ENCODE measurements at places on chromosomes 12 and 14.

DNA sequence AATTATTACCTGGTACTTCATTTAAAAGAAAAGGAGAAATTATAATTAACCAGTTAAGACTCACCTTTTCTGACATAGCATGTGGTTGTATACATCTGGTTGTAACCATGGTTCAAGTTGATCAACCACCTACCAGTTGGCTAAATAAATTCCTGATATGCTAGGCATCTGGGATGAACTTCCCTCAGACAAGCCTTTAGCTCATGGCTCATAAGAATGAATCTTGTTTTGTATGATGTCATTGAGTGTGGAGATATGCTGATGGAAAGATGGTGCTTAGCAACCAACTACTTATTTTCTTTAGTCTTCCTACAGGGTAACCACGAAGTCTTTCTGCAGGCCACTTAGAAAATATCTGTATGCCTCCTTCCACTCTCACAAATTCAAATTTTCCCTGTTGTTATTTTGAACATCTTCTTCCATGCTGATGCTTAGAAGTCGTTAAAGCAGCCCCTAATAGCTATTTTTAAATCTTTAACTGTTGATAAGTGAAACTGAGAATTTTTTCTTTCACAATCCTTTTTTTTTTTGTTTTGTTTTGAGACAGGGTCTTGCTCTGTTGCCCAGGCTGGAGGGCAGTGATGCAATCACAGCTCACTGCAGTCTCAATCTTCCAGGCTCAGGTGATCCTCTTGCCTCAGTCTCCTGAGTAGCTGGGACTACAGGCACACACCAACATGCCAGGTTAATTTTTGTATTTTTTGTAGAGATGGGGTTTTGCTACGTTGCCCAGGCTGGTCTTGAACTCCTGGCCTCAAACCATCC, 51.9 kb upstream of the PTHLH start:
- DNase-seq: no peak

DNA sequence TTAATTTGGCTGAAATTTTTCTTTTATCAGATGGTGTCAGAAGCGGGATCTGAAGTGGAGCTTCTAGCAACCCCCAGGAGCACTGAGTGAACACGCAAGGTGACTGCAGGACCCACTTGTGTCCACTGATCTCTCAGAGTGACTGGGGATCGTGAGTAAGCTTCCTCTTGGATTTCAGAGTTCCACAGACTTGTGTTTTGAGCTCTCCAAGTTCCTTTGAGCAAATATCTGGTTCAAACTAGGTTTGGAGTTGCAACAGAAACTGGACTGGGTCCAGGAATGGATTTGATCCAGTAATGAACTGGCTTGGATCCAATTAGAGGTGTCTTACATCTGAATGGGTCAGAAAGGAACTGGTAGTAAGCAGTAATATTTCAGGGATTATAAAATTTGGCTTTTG, 24.7 kb upstream of the B4GALNT1 start:
- DNase-seq: no peak

DNA sequence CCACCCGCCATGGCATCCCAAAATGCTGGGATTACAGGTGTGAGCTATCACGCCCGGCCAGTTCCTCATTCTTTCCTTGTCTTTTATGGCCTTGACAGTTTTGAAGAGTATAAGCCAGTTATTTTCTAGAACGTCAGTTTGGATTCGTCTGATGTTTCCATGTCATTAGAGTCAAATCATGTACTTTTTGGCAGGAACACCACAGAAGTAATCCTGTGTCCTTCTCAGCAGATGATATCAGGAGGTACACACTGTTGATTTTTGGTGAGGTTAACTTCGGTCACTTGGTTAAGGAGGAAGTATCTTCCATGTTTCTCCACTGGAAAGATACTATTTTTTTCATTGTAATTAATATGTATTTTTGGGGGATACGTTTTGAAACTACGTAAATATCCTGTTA, 25.1 kb upstream of the VPS33A start:
- no peak for DNase-seq

GRCh38 chr12:13099844-13100604, 3.4 kb downstream of the GSG1 start:
- peak; percentile 36 for DNase-seq

DNA sequence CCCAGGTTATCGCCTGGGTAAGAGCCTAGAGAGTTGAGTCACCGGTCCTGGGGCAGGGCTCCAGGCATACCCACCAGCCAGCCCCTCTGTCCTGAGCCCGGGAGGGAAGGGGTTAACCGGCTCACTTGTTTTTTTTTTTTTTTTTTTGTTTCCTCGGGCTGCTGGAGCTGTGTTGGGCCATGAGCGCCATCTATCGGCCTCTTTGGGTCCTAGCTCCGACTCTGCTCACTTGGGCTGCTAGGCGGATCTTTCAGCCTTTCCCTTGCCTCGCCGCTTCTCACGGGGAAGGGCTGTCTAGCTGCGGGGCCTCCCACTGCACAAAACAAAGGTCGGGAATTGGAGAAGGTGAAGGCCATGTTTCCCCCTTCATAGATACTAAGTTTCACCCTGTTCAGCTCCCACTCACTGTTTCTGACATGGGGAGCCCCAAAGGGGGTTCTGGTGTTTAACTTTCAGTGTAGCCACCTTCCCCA, 2.8 kb upstream of the SMUG1 start:
- DNase-seq: peak; percentile 67

DNA sequence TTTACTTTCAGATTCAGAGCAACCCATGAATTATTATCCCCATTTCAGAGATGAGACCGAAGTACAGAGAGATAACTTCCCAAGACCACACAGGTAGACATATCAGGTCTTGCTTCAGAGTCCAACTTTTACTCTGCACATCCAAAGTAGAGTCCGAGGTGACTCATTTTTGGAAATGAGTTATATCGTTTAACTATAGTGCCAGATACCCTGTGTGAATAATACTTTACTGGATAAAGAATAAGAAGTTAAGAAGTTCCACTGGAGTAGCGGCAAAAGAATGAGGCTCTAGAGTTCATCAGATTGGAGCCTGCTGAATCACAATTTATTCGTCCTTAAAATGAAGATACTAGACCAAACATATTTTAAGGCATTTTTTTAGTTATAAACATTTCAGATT, 124.7 kb downstream of the EPS8 start:
- DNase-seq: no peak

GRCh38 chr14:94562022-94562421, 780 bp downstream of the SERPINA4 start:
- no peak for DNase-seq

DNA sequence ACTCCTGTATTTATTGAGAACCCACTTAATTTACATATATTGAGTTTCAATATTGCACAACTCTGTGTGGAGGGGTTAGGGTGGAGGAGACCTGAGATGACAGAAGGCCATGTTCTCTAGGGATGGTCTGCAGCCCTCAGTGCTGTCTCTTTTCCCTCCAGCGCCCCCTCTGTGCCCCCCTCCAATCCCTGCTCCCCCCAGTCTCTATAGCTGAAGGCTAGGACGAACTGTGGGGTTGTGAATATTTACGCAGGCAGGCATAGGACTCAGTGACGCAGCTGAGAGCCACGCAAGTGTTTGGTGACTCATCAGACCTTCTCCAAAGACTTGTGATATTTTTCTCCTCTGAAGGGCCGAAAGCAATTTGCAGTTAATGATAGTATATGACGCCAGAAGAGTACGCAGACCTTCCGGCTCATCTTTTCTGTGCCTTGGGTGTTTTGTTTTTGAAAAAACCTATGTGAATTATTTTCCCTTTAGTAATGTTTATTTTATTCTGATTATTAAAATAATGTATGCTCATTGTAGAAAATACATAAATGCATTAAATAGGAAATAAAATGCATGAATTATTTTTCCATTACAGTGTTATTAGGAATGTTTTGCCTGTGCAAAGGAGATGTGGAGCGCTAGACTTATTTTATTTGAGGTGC, 85.3 kb downstream of the SLC25A47 start:
- no peak for DNase-seq

DNA sequence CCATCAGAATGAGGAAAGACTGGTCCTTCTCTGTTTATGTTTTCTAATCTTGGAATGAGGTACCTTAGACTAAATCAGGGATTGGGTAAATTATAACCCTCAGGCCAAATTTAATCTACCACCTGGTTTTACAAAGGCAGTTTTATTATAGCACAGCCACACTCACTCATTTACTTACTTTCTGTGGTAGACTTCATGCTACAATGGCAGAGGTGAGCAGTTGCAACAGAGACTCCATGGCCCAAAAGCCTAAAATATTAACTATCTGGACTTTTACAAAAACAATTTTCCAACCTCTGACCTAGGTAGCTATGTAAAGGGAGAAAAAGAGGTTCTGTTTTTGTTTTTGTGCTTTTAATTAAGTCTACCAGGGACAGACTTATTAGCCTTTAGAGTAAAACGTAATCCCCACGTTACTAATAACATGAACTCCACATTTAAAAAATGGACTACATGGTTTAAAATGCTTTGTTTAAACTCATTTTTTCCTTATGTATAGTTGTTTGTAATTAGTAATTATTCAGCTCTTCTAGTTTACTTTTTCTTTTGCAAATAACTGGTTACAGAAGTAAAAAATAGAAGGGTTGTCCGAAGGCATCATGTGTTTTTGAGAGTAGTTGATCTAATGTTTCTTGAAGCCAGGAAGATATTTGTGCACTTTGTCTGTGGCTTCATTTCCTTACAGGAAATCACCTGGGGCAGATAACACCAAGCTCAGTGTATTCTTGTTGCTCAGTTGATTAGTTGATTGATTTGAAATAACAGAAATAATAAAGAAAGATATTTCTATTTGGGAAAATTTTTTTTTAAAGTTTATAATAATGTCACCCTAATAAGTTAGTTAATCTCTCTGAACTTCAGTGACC, 57.6 kb upstream of the ATP2B1 start:
- no peak for DNase-seq

DNA sequence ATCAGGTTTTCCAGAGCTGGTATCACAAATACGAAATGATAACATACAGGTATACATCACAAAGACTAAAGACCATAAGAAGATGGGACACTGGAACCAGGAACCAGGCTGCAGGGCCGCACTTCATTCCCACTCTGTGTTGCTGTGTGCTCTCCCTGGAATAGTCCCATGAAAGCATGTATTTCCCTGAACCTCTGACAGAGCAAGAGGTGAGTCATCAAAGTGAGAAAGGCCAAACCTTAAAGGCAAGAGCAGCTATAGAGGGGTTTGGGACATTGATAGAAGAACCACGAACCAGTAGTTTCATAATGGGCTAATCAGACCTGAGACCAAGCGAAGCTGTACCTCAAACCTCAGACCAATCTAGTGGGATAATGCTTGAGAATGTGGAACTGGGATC, 283.0 kb upstream of the PRKD1 start:
- DNase-seq: no peak

DNA sequence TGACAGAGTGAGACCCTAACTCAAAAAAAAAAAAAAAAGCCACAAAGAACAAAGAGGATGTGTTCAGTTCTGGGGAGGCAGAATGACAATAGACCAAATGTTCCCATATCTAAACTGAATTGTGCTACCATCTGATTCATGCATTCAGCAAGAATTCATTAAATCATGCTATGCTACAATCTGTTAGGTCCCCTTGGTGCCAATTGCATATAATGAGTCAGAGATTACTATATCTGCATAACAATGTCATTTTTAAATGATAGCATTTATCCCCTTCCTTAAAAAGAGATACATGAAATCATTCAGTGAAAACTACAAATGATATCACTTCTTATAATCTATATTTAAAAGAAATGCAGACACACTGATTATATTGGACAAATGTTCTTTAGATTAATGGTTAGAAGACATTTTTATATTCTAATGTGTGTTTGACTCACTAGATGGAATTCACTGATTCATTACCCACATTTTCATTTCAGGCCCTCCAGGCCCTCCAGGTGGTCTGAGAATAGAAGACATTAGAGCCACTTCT, 207.6 kb upstream of the PDZRN4 start:
- DNase-seq: no peak

- no peak for DNase-seq
These were observed 887.0 kb downstream of the TMTC2 start for GRCh38 chr12:83573671-83574070.

DNA sequence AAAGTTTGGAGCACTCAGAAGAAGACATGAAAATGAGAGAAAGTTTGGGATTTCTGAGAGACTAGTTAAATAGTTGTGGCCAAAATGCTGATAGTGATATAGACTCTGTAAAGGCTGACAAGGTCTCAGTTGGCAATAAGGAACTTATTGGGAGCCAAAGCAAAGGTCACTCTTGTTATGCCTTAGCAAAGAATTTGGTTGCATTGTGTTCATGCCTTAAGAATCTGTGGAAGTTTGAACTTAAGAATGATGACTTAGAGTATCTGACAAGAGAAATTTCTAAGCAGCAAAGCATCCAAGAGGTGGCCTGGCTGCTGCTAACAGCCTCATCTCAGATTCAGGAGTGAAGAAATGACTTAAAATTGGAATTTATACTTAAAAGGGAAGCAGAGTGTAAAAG, 113.8 kb downstream of the PIK3C2G start:
- DNase-seq: no peak

DNA sequence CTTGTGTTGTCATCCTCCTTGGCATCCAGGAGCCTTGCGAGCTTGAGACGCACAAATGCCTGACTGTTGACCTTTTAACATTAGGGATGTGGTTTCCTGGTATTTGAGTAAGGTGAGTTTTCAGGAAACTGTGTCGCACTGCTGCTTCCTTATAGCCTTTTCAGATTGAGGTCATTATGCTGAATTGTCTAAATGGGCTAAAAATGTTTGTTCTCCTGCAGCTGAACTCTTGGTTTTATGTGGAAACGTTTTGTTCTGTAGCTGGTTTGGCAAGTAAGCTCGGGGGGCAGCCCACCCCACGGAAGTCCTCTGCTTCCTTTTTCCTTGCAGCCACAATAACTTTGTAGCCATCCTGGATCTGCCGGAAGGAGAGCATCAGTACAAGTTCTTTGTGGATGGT, 5.7 kb downstream of the PRKAB1 start:
- DNase-seq: no peak

GRCh38 chr14:76280221-76280620, 95.7 kb upstream of the ESRRB start:
- no peak for DNase-seq

DNA sequence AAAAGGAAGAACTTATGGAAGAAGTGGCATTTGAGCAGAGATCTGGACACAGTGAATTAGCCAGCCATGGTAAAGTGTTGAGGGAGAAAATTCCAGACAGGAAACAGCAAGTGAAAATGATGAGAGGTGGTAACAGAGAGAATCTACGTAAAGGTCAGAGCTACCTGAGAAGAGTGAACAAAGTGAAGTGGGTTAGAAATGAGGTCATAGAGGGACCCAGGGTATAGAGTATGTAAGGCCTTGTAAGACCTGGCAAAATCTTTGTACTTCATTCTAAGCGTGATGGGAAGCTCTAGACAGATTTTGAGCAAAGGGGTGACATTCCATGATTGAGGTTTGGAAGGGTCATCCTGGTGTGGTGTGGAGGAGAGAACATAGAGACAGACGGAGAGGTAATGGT, 49.3 kb upstream of the LRRK2 start:
- no peak for DNase-seq

- no peak for DNase-seq
These were observed 713.3 kb downstream of the LRFN5 start for GRCh38 chr14:42319996-42320395.

DNA sequence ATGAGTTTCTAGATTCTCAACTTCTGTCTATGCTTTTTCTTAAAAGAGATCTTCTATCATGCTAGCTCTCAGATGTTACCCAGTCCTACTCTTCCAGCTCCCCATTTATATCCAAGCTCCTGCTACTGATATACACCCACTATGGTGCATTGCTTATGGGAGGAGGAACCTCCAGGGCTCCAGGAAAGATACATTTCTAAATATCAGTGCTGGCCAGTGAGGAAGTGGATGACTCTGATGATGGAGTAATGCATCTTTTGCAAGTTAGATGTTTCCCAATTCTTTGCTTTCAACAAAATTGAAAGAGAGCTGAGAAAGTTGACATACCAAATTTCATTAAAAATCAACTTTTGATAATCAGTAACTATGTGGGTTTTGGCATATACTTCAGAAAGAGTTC, 105.7 kb upstream of the RESF1 start:
- DNase-seq: no peak

GRCh38 chr14:39366460-39367386, 65.5 kb downstream of the FBXO33 start:
- no peak for DNase-seq
